Head of caudate nucleus (tissue), 42 donors: ENCODE measurements at places on chromosomes 6 and 20.

GRCh38 chr6:21928827-21929226 lies 335.3 kb downstream of the SOX4 start:
- no peak for DNase-seq

- DNase-seq, result no peak
These were observed 162.5 kb downstream of the WDR27 start for GRCh38 chr6:169539176-169539897.

DNA sequence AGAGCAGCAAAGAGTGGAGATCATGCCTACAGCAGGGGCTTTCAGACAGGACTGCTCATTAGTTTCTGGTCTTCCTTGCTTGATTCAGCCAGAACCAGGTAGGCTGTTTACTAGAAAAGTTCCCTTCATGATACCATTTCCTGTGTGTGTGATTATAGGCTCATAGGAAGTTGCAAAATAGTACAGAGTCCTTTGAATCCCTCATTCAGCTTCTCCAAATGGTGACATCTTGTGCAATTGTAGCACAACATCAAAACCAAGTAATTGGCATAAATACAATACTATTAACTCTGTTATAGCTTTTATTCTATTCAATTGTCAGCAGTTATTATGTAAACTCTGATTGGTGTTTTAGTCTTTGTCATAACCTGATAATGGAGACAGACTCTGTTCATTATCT lies 347.3 kb upstream of the CDH4 start:
- no peak for DNase-seq

DNA sequence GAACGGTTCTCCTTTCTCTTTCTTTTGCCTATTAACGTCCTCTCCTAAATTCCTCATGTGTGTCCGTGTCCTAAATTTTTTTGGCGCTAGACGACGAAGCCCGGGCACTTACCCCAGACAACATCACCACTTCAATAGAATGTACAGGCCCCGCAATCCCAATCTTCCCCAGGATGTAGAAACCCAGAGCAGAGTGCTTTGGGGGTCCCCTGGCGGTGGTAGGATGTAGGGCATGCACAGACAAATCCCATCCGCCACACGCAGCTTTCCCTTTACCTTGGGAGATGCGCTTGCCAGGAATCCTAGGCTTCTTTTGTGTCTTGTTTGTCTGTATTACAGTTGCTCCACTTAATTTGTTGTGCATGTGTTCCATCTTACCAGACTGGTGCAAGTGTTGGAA lies 417.3 kb upstream of the ARID1B start:
- no peak for DNase-seq

DNA sequence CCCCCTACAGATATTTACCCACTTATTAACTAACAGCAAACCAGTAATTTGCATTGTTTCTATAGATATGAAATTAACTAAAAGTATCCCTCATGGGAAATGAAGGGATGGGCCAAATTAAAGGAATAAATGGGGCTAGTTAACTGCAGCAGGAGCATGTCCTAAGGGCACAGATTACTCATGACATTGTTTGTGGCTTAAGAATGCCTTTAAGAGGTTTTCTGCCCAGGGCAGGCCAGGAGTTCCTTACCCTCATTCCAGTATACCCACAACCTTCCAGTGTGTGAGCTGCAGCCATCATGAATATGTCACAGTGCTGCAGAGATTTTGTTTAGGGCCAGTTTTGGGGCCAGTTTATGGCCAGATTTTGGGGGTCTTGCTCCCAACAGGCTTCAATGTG lies 1101.9 kb downstream of the PRIM2 start:
- DNase-seq, result no peak

DNA sequence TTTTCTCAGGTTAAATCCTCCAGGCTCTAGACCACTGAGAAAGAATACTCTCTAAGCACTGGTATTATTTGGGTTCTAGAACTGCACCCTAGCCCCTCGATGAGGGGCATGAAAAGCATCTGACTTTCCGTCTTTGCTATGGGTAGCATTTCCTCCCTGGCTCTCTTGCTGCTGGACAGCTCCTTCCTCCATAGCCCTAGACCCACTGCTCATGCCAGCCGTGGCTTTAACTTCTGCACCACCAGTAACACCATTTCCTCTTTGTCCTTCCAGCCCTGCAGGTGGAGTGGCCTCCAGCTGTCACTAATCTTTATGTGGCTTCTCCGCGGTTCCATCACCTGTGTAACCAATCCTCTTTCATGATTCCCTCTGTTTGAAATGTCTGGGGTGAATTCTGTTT lies 194.9 kb downstream of the SCP2D1 start:
- no peak for DNase-seq
